ENCODE measurements at places on chromosomes 12 and 14. TPM values are rescaled to one million over a fixed set of nuclear protein-coding genes. Genes with fewer than 3 reads are reported as not detected.
A peak's percentile ranks its signal among the peaks of the same experiment; 100 is the strongest.

DNA sequence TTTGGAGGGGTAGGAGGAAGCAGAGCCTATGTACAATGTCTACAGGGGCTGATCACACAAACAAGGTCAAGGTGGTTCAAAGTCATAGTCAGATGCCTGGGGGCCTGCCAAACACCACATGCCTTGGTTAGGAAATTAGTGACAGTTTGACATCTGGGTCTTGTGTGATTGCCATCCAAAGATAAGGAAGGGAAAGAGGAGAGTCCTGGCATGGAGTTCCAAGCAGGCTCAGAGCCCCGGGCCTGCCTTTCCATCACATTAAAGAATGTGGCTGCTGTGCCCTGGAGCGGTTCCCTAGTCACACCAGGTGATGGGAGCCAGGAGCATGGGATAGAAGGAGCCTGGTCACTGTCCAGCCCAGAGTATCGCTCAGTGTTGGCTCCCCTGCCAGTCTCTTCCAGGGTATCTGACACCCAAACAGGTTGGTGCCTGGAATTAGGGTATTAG is 53.6 kb upstream of the BCL2L14 start:
- no peak for DNase-seq

DNA sequence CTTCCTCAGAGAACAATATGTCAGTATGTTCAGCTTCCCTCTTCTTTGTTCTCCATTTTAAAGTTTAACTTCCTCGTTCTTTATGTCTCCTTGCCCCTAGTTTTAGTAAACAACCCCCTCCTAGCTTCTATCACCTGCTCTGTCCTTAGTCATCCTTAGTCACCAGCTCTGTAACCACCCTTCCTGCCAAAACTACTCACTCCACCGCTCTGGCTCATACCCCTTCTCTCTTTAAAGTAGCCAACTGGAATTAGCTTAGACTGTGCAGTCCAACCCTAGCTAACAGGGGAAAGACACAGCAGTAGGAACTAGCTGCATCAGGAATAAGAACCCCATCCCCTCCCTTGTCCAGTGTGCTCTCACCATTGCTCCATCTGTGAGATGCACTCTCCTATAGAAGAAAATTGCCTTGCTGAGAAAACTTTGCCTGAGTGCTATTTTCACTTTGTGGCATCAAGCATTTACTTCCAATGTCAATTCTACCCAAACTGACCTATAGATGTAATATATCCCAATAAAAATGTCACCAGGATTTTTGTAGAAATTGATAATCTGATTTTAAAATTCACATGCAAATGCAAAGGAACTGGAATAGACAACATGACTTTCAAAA is 603.2 kb downstream of the C12orf50 start:
- no peak for DNase-seq

DNA sequence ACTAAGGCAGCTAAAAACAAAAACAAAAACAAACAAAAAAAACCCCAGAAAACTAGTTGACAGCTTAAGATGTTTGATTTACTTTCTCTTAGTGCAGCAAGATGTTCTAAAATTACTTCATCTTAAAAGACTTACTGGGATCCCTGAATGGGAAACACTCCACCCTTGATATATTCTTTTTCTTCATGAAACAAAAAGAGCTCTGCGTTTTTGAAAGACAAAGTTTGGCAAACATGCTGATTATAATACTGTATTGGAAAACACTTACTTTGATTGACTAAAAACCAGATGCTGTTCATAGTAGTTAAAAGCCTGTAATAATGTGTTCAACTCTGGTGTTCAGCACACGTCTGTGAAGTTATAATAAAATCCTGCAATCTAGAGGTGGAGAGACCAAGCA is 136.8 kb downstream of the SRGAP1 start:
- no peak for DNase-seq

DNA sequence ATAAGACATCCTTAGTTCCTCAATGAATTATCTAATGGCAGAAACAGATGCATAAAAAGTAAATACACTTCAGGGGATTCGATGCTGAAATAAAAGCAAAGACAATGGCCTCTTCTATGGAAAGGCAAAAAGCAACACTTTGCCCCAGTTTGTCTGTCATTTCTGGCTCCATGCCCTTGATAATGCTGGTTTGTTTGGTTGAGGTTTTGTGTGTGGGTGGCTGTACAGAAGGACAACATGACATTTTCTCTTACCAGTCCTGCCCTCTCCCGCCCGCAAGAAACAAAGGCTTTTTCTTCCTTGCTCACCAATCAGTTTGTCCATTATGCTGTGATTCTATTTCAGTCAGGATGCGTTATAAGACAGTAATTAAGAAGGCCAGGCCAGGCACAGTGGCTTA is 18.1 kb upstream of the WDR89 start:
- DNase-seq, result no peak

DNA sequence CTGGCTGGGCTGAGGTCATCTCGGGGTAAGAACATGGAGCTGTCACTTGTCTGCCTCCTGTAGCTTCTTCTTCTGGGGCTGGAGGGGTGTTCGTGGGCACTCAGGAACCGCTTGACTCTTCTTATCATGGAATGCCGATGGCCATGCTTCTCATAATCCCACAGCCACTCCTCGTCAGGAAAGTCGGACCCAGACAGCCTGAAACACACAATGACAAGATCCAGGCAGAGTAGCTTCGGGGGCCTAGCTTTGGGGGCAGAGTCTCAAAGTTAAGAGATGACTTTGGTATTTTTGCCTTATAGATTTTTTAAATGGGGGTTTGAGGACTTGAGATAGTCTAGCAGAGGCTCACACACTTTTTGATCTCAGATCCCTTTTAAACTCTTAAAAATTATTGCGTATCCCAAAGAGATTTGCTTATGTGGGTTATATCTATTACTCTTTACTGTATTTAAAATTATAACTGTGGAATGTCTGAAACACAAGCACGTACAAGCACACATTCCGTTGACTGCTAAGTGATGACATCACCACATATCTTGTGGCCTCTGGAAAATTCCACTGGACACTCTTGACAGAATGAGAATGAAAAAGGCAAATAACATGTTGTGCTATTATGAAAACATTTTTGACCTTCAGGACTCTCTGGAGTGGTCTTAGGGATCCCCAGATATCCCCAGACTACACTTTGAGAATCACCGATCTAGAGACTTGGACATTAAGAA is 43.3 kb downstream of the BEST3 start:
- DNase-seq, result no peak

DNA sequence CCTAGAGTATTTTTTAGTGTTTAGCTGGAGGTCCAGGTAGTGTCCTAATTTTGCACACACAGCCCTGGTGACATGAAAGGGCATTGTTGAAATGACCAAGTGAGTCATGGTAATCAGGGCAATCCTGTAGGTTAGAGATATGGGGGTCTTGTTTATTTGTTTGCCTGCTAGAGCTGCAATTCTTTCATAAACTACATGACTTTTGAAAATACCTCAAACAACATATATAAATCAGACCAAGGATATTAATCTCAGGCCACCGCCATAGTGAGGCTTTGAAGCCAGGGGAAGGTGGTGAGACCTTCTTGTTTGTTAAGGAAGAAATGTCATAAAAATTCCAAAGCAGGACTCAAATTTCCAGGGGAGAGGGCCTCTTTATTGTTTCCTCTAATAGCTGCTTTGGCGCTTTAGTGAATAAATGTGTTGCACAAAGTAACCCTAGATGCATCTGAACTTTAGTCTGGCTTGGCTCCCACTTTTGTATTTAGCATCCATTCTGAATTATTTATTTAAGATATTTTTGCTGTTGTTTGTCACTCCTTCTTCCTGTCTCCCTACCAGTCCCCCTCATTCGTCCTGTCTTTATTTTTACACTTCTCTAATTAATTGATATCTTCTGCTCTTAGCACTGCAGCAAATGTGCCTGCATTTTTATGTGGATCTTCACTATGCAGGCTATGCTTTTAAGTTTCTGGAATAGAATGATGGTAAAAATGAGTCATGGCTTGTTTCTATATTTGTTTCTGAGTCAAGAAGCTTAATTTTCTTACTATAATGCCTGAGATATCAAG is 430.3 kb downstream of the RAD51B start:
- peak; percentile 63 for DNase-seq

- DNase-seq, result no peak
These were observed 250.3 kb downstream of the SPTSSA start for GRCh38 chr14:34211732-34212131.

GRCh38 chr12:96714199-96714598 is 192.9 kb upstream of the NEDD1 start:
- no peak for DNase-seq

GRCh38 chr12:93287149-93287548 is 90.6 kb upstream of the NUDT4 start:
- DNase-seq, result no peak

The GYS2 gene
- 0.17 TPM for polyA plus RNA-seq

The AVPR1A gene
- polyA plus RNA-seq, result 5.5 TPM

The DAO gene
- polyA plus RNA-seq, result 0.58 TPM

Data from left kidney (tissue), 8 donors.